GF-D8 (cell line): ENCODE measurements at places on chromosomes 3 and 15.

GRCh38 chr15:42736178-42736792 lies 643 bp downstream of the CDAN1 start:
- DNase-seq: no peak

DNA sequence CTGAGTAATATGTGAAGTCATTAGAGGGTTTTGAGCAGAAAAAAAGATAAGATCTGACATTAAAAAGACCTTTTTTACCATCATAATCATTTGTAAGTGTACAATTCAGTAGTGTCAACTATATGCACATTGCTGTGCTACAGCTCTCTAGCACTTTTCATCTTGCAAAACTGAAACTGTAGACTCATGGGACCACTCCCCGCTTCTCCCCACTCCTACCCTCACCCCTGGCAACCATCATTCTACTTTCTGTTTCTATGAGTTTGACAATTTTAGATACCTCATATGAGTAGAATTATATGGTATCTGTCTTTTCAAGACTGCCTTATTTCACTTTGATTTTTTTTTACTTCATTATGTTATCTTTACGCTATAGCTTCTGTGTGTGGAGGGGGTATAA lies 112.8 kb downstream of the NSUN3 start:
- DNase-seq: no peak

- DNase-seq: no peak
These were observed 1.8 kb downstream of the MKRN2 start for GRCh38 chr3:12558706-12559105.

- DNase-seq: no peak
These were observed 2.0 kb downstream of the TMEM158 start for GRCh38 chr3:45223889-45224727.

- DNase-seq: no peak
These were observed 430.2 kb downstream of the LPP start for GRCh38 chr3:188584162-188584529.

DNA sequence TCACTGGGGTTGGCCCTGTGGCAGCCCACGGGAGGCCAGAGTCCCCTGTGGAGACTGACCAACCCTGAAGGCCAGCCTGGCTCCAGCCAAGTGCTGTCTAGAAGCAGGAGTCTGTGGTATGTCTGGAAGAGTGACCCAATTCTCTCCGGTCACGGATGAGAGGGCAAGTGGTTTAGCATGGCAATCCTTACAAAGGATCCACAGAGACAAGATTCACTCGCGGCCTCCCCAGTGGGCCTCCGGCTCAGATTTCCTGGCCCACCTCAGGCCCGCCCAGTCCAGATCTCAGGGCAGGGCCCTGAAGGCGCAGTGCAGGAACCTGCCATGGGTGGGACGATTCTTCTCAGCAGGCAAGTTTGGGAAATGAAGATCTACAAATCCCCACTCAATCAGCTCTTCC lies 5.0 kb upstream of the BCL2L10 start:
- no peak for DNase-seq

DNA sequence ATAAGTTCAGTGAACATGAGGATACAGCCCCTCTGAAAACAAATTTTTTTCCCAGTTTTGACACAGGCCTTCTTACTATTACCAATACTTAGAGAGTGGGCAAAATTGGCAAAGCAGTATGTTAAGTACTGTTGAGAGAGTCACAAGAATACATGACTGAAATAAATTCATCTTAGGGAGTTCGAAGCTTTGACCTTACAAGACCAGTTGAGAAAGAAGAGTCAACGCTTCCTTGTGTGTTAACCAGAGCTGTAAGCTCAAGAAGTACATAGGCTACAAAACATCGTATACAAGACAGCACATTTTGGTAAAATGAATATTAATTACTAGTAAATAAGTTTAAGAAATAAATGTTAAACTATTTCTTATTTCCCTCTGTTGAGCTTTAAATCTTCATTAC lies 164.4 kb upstream of the RORA start:
- DNase-seq: no peak

- no peak for DNase-seq
These were observed 29.4 kb downstream of the ITGA11 start for GRCh38 chr15:68402432-68403160.

DNA sequence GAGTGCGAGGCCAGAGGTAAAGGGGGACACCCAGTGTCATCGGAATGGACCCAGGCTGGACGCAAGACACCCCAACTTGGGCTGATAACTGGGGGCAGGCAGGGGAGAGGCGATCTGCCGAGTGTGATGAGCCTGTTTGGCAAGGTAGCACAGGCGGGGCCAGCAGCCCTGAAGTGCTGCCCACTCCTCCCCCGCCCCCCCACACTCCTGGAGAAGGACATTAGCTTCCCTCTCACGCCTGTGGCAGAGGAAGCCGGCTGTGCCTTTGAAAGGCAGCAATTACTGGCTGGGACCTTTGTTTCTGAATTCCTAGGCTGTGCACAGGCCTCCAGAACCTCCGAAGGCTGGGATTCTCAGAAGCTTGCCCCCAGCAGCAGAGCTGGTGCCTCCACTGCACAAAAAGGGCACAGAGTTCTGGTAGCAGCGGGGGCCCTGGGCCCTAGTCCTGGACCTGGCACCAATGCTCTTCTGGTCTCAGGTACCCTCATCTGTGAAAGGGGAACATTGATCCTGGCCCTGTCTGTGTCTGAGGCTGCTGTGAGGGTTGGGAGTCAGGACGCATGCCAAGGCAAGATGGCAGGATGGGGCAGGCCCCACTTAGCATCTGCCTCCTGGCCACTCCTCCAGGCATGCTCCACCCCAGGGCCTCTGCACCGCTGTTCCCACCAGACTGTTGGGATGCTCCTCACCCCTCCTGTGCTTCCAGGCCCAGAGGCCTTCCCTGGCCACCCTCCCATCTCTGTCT lies 28.6 kb downstream of the IQSEC1 start:
- no peak for DNase-seq

DNA sequence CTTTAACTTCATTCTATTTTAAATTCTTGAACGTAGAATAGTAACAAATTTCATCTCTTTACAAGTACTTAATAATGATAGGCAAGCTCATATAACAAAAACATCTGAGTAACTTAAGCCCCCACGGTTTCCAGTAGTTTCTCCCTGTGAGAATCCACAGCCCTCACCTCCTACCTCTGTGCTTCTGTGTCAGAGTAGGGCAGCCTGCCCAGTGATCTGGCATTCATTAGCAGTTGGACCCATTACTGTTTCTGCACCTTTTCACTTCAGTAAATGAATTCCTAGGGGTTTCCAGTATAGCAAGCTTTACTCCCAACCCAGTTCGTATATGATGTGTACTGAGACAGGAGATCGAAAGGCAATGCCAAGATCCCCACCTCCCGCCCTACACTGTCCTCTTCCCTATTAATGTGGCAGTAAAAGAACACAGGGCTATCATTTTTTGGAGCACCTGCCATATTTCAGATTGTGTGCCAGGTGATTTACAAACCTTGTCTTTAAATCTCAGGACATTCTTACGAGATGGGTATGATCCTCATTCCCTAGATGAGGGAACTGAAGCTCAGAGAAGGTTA lies 40.8 kb downstream of the EIF2AK4 start:
- no peak for DNase-seq

DNA sequence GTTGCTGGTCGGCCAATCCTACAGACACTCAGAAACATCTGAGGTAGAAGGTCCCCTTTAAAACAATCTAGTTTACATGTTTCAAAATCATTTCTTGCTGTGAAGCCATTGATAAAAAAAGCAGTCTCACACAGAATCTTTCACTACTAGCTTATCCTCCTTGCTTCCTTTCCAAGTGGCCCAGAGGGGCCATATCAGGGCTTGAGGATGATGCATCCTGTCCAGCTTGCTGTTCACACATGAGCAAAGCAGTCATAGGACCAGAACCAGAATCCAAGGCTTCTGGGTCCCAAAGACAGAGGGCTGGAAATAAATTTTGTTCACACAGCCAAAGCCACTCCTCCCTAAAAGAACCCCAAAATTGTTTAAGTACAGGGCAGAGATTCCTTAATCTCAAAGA lies 9.2 kb upstream of the LYZL4 start:
- no peak for DNase-seq

DNA sequence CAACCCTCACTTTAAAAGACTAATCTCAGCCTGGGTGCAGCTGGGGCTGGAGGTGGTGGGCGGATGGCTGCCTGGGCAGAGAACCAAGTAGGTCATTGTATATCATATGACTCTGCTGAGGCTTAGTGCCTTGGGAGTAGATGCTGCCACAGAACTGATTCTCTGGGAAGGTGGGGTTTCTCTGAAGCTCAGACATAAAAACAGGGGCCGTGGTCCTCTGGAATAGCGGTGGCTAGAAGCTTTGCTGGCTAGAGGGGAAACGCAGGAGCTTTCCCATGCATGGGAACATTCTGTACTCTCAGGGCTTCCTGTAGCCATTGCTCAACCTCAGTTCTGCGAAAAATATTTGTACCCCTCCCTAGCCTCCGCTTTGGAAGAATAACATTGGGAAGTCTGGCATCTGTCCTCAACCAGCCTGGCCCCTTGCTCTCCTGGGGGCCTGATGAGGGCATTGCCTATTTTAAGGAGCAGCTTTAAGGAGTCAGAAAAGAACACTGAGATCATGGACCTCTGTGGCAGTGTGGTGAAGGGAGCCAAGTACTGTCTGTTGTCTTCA lies 14.7 kb downstream of the TIMP4 start:
- DNase-seq: no peak

- no peak for DNase-seq
These were observed 583.8 kb downstream of the FOXP1 start for GRCh38 chr3:70999730-71000129.

GRCh38 chr3:39499651-39500273 lies 32.3 kb downstream of the MOBP start:
- no peak for DNase-seq

GRCh38 chr3:154148541-154148940 lies 27.4 kb downstream of the ARHGEF26 start:
- no peak for DNase-seq

GRCh38 chr3:55270976-55271375 lies 216.1 kb downstream of the WNT5A start:
- DNase-seq: no peak

DNA sequence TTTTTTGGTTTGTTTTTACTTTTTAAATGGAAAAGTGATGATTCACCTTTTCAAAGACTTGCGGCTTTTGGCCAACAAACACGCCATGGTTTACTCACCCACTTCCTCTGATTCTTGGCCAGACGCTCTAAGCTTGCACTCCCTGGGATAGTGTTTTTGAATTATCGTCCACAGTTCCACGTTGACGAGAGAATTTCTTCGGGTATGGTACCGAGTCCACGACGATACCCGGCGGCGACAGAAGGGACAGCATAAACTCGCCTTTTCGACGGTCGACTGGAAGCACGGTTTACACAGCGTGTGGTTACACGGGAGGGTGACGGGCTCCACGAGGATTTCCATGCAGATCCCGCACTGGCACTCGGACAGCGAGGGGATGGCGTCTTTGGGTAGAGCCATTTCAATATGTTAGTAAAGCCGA lies 783 bp downstream of the RNF168 start:
- peak; percentile 41 for DNase-seq

DNA sequence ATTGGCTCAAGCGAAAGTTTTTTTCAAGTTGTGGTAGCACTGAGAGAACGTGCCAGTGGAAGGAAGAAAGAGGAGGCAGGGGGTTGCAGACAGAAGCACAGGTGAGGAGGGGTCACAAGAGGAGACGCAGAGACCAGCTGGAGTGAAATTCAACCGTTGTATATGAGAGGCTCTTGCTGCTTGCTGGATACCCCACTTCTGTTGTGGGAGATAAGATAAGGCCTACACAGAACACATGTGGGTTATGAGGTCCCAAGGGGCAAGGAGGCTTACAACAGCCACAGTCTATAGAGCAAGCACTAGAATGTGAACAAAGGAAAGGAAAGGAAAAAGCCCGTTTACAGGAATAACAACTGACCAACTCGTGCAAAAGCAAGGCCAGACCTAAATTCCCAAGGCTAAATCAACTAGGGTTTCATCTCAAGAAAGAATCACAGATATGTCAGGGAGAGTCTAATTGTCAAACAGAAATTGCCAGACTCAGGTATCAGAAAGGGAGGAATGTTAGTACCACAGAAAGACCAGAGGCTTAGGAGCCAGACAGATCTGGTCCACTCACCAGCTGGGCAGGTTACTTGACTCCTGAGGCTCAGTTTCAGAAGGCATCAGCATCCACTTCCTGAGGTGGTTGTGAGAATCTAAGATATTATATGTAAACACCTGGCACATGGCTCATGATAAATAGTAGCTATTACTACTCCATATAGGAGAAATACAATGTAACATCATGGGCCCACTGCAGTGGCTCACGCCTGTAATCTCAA lies 60.9 kb downstream of the MSL2 start:
- DNase-seq: peak; percentile 91

DNA sequence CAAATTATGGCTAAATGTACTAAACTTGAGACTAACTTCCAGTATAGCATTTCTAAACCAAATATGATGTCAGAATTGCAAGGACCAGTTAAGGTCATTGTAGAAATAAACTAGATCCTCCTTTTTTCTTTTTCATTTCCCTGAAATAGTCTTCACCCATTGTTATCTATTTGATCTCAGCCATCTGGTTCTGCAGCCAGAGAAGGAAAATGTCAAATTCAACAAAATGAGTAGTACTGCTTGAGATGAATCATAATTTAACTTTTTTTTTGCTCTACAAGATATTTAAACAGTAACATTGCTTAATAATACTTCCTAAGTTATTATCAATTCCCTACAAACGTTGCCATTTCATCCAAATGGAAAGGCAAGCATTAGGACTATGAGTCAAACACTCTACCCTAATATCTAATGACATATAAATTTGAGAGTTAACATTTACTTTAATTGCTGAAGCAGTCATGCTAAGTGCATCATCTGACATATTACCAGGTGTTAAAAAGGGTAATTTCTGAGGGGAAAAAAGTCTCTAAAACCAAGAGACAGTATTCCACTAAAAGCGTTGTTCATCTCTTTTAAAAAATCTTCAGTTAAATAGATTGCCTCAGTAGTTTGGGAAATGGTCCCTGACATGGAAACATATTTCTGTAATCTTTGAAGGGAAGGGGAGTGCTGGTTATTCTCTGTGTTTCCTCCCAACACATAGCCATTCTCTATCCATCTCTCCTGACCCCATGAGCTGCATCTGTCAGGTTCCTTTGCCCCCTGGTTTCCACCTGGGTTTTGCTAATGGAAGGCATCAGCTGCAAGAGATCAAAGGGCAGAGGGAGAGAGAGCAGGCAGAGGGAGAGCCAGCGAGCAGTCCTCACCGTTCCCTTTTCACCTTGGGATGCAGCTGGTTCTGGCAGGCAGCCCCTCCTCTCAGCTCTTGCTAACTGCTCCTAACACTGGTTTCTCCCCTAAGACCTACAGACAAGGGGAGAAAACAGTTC lies 138.5 kb downstream of the ARPP21 start:
- DNase-seq: no peak

DNA sequence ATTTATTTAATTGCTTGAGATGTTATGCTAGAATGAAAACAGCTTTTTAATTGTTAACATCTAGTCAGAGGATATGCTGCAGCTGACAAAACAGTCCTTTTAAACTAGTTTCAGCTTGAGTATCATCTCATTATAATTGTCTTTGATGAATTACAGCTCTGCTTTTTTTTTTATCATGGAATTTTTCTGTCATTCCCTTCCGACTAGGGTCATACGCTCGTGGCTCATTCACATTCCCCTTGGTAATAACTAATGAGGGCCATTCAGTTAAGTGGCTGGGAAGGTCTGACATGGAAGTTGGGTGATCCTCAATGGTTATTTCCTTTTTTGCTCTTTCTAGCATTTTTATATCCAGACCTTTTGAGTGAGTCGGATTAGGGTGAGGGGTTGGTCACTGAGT lies 77.0 kb downstream of the PGPEP1L start:
- no peak for DNase-seq
